Large intestine (tissue), 12 donors: ENCODE measurements at places on chromosomes 5 and 9.
A peak's percentile ranks its signal among the peaks of the same experiment; 100 is the strongest.

DNA sequence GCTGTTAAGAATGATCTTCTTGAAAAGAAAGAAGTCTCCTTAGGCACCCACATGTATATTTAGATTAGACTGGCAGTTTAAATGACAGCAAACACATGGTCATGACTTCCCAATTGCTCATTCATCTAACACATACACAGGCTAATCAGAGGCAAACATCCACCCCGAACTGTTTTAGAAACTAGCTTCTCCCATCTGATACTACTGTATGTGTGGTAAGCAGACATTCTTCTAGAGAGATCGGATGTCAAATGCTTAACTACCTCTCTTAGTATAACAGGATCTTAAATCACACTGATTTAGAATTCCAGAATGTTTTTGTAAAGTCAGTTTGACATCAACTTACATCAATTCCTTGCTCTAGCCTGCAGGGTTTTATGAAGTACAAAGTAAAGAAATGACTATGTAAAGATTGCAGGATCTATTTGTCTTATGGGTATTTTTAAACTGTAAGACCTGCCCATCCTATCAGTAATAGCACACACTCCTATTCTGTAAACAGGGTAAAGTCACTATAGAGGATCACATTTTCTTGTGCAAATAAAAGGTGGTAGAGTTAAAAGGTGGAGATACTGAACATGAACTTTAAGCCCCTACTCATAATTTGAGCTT, 239.7 kb downstream of the MLLT3 start:
- peak overlapping the region; percentile 11 for H3K27ac ChIP-seq
- DNase-seq: no peak
- no peaks in the 10 kb centered on the region for H3K36me3 ChIP-seq
- peaks cover 3% of the 10 kb centered on the region for H3K4me1 ChIP-seq

- H3K27me3 ChIP-seq: no peaks in the 10 kb centered on the region
- no peak overlapping the region for H3K27ac ChIP-seq
- DNase-seq: no peak
- peaks cover 24% of the 10 kb centered on the region for H3K4me1 ChIP-seq
- H3K4me3 ChIP-seq: no peak overlapping the region
Measured at GRCh38 chr5:154253807-154254206, 63.3 kb downstream of the GALNT10 start.

GRCh38 chr9:16801871-16802466, 68.5 kb downstream of the BNC2 start:
- no peaks in the 10 kb centered on the region for H3K4me1 ChIP-seq
- H3K27me3 ChIP-seq: no peaks in the 10 kb centered on the region
- no peak overlapping the region for H3K4me3 ChIP-seq
- H3K36me3 ChIP-seq: no peaks in the 10 kb centered on the region
- DNase-seq: no peak

DNA sequence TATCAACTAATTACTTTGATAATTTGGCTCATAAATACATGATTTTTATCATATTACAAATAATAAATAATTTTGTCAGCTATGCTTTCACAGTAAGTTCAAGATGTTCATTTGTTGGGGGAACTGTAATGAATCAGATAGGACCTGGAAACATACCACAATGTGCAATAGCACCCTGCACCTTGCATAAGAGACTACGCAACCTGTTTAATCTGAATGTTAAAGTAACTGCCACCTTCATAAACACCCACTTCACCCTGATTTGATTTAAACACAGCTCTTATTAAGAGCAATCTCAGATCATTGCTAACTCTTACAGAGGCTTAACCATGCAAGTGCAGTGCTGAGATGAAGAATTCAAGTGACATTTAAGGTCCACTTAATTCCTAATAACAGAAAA, 69.1 kb upstream of the GABRA1 start:
- H3K4me3 ChIP-seq: no peak overlapping the region
- no peaks in the 10 kb centered on the region for H3K36me3 ChIP-seq
- no peak for DNase-seq
- H3K27me3 ChIP-seq: no peaks in the 10 kb centered on the region

- H3K27me3 ChIP-seq: no peaks in the 10 kb centered on the region
- peaks cover 17% of the 10 kb centered on the region for H3K4me1 ChIP-seq
- H3K4me3 ChIP-seq: no peak overlapping the region
Measured at GRCh38 chr9:104091708-104092107, 2.4 kb upstream of the SMC2 start.

DNA sequence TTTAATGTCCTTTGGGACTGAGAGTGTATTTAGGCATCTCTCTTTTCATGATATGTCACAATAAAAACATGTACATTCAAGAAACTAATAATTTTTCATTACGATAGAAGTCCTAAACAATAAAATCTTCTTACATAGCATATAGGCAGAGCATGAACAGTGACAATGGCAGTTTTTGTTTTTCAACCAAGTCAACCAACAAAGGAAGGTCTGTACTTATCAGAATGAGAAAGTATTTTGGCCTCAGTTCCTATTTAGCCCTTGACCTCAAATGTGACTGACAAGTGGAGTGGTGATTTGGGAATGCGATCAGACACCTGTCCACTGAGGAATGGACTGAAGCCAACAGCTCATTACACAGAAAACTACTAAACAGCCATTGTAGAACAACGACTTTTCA, 219.5 kb downstream of the TMEM161B start:
- no peak for DNase-seq
- no peaks in the 10 kb centered on the region for H3K27me3 ChIP-seq
- no peaks in the 10 kb centered on the region for H3K36me3 ChIP-seq
- H3K4me3 ChIP-seq: no peak overlapping the region
- no peak overlapping the region for H3K27ac ChIP-seq
- H3K4me1 ChIP-seq: no peaks in the 10 kb centered on the region

- no peak for DNase-seq
- no peak overlapping the region for H3K4me3 ChIP-seq
- no peaks in the 10 kb centered on the region for H3K4me1 ChIP-seq
- H3K27ac ChIP-seq: no peak overlapping the region
- H3K27me3 ChIP-seq: no peaks in the 10 kb centered on the region
- peaks cover 54% of the 10 kb centered on the region for H3K36me3 ChIP-seq
Measured at GRCh38 chr9:137825324-137825989, 52.1 kb upstream of the CACNA1B start.

GRCh38 chr9:135974220-135974573, 13.0 kb upstream of the UBAC1 start:
- H3K4me3 ChIP-seq: no peak overlapping the region
- H3K27ac ChIP-seq: no peak overlapping the region
- no peak for DNase-seq
